ENCODE measurements at places on chromosomes 1 and 21.

DNA sequence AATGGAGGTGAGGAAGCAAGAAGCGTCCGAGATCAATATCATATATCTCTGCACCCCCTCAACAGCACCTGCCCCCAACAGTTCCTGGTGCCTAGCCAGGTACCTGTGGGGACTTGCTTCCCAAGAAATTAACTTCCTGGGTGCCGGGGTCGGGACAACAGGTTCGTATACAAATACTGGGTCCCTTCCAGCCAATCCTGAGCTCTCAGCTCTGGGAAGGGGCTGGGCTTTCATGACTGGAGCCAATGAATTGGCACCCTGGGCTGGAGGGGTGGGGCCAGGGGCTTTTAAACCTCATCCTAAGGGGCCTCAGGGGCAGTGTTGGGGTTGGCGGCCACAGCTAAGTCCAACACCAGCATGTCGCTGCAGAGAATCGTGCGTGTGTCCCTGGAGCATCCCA is at the start of gene PADI3:
PADI3 (plus strand) TSS at position 318 of the 400 bp plus-strand sequence; CDS start at position 358, 40 bp downstream.
- no peak for DNase-seq

DNA sequence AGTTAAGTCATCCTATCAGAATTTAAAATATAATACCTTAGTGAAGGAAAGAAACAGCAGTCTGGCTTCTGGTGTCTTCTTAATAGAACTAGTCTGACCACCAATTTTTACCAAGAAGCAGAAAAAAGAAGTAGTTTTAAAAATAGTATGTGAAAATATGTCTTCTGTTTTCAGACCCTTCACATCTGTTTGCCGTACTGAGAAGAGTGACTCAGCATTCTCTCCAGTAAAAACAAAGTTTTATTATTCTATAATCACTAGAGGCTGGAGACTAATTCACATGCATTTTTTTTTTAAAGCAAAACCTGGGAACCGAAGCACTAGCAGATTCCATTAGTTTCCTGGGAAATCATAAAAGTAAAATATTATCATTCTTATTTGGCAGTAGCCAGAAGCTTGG is 163.8 kb downstream of the COL24A1 start:
- no peak for DNase-seq

- DNase-seq, result no peak
Observed at GRCh38 chr21:32360401-32360975, 32.3 kb downstream of the URB1 start.

GRCh38 chr1:35939484-35939883 is 8.6 kb downstream of the AGO3 start:
- no peak for DNase-seq

DNA sequence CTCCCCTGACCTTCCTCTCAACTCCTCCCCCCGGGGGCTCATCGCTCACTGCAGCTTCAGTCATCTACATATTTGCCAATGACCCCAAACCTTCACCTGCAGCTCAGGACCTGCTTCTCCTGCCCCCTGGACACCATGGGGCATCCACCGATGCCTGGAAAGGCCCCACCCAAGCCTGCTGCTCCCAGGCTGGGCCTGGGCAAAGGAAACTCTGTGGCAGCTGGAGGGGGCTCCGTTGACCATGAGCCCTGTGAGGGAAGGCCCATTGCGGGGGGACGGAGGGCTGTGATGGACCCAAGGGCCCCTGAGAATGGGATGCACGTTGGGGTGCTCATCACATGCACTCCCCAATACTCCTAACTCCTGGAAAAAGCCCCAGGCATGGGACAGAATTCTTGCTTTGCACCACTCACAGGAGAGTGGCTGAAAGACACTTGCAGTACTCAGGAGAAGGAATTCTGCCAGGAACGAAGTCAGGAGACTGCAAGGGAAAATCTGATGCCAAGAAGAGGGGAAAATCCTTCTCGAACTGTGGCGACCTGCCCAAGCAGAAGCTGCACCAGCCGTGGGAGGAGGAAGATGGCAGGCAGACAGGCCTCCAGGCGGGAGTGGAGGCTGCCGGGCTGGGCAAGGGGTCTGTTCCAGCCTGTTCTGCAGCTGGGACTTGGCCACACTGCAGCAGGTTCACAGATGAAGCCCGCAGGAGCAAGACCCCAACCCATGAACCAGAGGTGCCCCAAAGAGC is 18.4 kb downstream of the MATN1 start:
- DNase-seq, result no peak

DNA sequence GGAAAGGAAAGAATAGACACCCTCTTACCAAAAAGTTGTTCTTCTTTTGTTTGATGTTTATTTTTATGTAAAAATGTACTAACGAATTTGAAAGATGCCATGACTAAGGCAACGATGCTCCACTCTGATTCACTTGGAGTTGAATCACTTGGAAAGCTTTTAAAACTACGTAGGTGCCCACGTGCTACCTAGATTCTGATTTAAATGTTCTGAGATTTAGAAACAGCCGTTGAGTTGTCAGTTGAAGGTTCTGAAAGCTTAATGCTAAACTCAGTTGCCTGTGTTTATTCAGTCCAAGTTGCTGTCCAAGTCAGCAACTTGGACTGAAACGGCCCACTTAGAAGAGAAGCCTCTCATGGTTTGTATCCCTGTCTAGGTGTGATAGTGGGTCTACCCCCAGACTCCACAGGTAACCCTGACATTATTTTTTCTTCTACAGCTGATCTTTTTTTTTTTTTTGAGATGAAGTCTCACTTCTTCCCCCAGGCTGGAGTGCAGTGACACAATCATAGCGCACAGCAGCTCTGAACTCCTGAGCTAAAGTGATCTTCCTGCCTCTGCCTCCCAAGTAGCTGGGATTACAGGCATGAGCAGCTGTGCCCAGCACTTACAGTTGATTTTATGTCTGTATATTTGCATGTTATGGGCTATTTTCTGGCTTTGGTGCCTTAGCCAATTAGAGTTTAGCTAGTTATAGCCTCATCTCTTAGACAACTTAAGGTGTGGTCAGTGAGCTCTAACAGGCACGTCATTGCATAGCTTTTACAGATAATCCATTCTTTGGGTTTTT is 1.4 kb upstream of the VAMP4 start:
- DNase-seq, result no peak

DNA sequence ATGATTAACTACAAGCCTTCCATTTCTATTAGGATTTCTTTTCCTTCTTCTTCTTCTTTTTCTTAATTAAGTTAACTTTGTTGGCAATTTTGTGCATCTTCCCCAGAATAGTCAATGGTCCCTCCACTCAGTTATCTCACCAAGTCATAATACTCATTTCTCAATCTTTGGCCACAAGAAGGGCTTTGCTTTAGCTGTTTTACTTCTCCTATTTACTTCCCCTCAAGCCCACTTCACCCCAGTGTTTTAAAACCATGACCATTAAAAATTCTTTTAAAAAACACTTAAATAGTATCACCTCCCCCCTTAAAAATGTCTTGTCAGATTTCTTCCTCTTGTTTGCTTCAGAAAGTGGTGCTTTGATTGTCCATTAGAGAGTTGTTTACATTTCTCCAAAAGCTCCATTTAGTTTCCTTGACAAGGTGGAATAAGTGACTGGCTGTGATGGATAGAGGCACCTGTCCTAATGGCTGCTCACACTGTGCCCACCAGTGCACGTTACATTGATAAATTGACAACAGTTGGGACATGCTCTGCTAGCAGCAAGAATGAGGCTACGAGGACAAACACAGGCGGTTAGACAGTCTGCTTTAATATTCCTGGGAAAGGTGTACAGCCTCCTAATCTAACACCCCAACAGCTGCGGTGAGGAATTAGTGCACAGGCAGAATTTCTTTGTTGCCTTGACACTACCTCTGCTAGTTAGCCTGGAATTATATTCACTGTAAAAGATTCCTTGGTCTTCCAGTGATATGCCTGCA is 354.7 kb downstream of the LMO4 start:
- no peak for DNase-seq

- DNase-seq, result no peak
Observed at GRCh38 chr1:183578856-183579255, 11.4 kb downstream of the NCF2 start.

- DNase-seq, result no peak
Observed at GRCh38 chr1:207328908-207329440, 7.5 kb downstream of the CD55 start.

All from posterior vena cava (tissue), 2 donors.